ENCODE measurements at places on chromosomes 1 and 21.

- no peak for DNase-seq
Observed at GRCh38 chr1:48817505-48818114, 40.9 kb upstream of the BEND5 start.

GRCh38 chr1:31413405-31414001 lies 490 bp downstream of the SERINC2 start:
- DNase-seq, result no peak

- DNase-seq, result no peak
Observed at GRCh38 chr1:61604261-61604660, 120.7 kb downstream of the TM2D1 start.

GRCh38 chr1:41723786-41724185 lies 194.9 kb downstream of the HIVEP3 start:
- DNase-seq, result no peak

DNA sequence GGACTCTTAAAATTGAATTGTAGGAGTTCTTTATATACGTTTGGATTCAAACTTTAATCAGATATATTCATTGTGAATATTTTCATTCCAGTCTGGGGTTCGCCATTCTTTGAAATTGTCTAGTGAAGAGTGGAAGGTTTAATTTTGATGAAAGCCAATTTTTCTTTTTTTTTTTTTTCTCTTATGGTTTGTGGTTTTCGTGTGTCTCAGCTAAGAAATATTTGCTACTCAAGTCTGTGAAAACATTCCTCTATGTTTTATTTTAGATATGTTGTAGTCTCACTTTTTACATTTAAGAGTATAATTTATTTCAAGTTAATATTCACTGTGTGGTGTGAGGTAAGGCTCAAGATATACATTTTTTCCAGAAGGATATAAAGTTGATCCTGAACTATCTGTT lies 220.5 kb downstream of the KCNT2 start:
- no peak for DNase-seq

DNA sequence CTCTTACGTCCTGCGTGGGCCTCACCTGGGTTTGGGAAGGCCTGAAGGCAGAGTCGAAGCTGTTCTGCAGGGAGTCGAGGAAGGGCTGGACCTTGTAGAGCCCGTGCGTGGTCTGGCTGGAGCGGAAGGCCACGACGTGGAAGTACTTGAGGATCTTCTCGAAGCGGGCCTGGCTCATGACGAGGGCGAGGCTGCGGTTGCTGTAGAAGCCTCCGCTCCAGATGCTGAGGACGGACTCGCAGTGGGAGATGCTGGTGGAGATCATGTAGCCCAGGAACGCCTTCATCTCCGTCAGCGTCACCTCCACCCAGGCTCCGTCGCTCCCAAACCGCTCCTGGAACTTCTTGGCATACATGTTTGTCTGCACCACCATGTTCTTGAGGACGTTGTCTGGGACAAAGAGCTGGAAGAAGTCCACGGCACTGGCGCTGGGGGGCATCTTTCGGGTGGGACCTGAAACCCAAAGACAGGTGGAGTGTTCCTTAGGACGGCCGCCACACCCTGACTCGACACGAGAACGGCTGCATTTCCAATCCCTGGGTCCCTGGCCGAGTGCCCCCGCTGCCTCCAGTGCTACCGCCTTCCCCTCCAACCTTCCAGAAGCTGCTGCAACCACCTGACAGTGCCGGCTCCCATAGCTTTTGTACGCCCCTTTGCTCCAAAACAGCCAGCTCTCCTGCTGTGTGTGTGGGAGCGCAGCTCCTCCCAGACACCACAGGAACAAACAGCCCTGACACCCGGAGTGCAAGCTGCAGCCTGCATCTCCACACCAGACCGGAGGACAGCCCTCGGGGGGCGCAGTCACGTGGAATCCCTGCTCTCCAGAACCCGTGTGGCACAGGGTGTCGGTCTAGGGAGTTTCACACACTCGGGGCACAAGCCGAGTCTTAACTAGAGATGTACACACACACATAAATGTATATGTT lies 69.0 kb downstream of the PGBD5 start:
- DNase-seq, result no peak

DNA sequence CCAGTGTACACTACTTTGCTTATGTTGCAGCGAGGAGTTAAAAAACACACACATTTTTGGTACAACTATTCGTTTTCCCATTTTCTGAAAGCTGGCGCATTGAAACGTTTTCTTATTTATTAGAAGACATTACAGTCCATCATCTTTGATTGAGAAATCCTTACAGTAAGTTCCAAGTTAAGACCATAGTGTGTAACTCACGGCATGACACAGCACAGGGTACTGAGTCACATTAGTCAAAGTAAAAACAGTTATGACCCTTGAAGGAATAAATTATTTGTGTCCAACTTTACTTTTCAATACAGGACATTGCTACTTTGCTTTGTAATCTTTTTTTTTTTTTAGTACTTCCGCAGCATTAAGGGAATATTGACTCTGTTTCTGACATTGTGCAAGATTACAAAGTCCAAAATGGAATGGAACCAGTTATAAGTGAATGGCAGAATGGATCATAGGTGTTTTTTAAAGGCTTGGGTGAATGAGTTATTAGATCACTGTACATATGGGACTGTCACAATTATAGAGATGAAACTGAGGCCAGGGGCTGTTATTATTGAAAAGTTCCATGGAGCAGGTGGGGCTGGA lies 11.7 kb downstream of the PTGFRN start:
- no peak for DNase-seq

DNA sequence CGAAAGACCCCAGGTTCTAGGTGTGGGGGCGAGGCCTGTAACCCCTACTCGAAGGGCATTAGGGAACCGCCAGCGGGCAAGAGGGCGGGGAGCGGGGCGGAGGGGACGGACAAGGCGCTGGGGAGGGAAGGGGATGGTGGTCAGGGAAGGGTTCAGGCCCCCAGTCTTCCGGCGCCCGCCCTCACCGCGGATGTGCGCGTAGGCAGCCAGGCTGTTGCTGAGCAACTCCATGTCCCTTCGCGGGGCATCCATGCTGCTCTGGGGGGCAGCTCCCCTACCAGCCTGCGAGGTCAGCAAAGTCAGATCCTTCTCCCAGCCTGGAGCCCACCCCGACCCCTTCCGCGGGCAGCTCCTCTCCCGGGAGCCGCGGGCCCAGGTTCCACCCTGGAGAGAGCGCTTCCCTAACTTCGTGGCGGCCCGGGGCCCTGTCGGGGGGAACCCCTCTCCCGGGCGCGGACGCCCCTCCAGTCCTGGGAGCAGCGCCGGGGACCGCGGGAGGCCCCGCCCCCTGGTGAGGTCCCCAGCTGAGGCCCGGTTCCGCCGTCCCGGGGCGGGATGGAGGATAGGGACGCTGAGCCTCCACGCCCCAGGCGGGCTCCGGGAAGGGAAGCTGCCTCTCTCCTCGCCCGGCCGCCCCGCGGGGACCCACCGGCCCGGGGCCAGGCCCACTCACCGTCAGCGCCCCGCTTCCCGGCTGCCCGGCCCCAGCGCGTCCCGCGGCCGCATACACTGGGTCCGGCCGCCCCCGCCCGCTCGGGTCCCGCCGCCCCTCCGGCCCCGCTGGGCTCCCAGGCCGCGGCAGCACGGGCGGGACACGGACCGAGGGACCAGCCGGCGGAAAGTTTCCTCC lies 434 bp downstream of the EVA1B start:
- DNase-seq, result no peak

DNA sequence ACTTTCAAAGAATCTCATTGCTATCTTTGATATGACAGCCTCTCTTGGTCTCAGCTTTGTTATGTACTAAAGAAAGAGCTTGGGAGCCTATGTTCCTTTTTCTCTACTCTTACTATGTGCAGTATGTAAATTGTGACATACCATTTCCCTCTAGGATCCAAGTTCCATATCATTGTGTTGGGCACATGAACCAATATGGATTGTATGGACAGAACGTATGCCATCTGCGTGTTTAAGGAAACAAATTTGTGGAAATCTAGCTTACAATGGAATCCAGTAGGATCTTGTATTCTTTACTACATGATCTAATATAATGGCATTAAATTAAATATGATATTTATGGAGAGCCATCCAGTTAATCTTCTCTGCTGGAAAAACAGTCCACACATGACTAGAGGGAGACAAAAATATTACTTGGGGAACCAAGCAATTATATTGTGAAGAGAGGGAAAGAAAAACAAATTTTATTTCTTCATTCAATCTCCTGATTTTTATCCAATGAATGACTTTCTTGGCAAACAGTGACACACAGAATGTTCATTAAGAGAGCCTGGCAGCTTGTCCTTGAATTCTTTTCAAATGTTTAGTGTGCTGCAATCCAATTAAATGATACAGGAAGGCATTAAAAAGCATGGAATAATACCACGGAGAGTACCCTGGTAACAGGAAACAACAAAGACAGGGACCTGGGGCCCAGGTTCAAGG lies 106.5 kb upstream of the DAB1 start:
- DNase-seq, result no peak

- peak; percentile 64 for DNase-seq
Observed at GRCh38 chr1:229230893-229231753, 39.8 kb upstream of the RAB4A start.

DNA sequence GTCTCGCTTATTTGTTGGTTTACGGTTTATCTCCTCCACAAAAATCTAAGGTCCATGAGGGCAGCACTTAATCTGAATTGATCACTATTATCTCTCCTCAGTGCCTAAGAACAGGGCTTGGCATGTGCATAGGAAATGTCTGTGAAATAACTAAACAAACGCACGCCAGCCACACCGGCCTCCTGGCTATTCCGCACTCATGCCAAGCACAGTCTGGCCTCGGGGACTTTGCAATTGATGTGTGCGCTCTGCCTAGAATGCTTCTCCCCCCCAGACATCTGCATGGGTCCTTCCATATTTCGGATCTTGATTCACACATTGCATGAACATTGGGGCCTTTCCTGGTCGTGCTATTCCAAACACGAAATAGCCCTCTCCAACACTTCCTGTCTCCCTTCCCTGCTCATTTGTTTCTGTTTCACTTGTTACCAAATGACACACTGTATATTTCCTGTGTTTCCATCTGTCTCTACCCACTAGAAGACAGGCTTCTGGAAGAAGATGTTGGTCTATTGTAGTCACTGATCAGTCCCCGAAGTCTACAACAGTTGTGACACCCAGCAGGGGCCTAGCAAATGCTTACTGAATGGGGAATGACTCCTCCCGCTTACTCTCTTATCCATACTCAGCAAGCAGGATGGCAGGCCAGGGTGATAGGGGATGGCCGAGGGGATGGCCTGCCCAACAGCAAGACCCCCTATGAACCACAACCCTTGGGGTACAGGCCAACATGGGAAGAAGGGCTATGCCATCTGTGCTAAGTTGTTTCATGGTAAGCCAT lies 93.9 kb downstream of the GLIS1 start:
- DNase-seq, result no peak

- DNase-seq, result no peak
Observed at GRCh38 chr1:183693521-183693920, 40.4 kb upstream of the APOBEC4 start.

DNA sequence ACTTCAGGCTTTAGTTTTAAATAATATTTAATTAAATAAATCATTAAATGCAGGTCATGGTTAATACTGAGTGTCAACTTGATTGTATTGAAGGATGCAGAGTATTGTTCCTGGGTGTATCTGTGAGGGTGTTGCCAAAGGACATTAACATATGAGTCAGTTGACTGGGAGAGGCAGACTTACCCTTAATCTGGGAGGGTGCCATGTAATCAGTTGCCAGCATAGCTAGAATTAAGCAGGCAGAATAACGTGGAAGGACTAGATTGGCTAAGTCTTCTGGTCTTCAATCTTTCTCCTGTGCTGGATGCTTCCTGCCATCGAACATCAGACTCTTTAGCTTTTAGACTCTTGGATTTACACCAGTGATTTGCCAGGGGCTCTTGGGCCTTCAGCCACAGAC lies 85.3 kb downstream of the MAP3K21 start:
- no peak for DNase-seq

DNA sequence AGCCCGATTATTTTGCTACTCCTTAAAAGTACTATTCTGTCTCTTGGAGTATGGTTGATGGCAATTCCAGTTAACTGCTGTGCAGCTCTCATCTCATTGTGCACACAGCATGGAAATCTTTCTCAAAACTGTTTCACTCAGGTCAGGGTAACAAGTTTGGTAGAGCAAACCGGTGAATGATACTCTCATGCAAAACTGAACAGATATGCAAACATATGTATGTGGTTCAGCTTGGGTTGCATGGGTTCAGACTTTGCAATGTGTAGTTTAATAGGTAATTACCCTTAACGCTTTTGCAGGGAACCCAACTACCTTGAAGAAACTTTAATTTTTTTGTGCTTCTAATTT lies 2.2 kb downstream of the GADD45A start:
- no peak for DNase-seq

- DNase-seq, result no peak
Observed at GRCh38 chr1:219138747-219139146, 34.9 kb upstream of the LYPLAL1 start.
